Bronchial smooth muscle cell (primary cell): ENCODE measurements at places on chromosomes 13 and 19. TPM values are rescaled to one million over a fixed set of nuclear protein-coding genes. Genes with fewer than 3 reads are reported as not detected.

Gene MUC16
- under 0.01 TPM in 1 of 2 replicates, not detected in the other for total RNA-seq

Gene COL4A1
- total RNA-seq, result 20.3 and 21.4 TPM in 2 replicates

Gene BTBD2
- 55.0 and 66.6 TPM in 2 replicates for total RNA-seq

Gene FUT2
- 0.17 TPM in 1 of 2 replicates, not detected in the other for total RNA-seq

Gene AP1M1
- 49.0 and 66.0 TPM in 2 replicates for total RNA-seq

Gene VPS36
- total RNA-seq, result 14.0 and 17.8 TPM in 2 replicates

Gene KLHL1
- total RNA-seq, result not detected in 2 replicates

Gene RFC3
- 2.1 and 2.4 TPM in 2 replicates for total RNA-seq

Gene TEX30
- total RNA-seq, result 1.1 and 5.4 TPM in 2 replicates

Gene UBL3
- 10.0 and 11.8 TPM in 2 replicates for total RNA-seq

Gene ZNF471
- total RNA-seq, result 4.9 and 5.8 TPM in 2 replicates
